ENCODE measurements at places on chromosomes 6 and 20.
A peak's percentile ranks its signal among the peaks of the same experiment; 100 is the strongest.

GRCh38 chr20:59145924-59146779 lies 17.5 kb upstream of the ZNF831 start:
- no peak for DNase-seq

DNA sequence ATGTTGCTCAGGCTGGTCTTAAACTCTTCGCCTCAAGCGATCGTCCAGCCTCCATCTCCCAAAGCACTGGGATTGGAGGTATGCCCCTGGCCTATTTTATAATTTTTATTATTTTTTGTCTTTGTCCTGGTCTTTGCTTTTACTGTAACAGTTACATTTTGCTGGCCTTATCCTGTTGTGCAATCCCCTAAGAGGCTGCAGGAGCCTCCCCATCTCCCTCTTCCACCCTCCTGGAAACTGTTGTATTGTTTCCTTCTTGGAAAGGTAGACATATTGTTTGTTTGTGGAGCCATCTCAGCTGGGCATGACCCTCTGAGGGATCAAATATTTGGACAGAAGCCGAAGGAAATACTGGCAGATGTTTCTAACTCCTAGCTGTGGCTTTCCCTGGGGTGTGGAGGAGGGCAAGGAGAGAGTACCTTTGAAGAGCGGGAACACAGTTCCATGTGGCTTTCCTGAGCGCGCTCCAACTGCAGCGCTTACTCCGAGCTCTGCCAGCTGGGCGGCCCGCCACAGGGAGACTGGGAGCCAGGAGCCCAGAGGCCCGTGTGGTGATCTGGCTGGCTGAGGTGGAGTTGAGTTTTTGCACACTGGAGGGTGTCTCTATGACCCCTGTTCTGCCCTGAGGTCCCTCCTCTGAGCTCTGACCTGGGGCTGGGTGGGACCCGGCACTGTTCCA lies 4.9 kb downstream of the MAPK13 start:
- DNase-seq = no peak

DNA sequence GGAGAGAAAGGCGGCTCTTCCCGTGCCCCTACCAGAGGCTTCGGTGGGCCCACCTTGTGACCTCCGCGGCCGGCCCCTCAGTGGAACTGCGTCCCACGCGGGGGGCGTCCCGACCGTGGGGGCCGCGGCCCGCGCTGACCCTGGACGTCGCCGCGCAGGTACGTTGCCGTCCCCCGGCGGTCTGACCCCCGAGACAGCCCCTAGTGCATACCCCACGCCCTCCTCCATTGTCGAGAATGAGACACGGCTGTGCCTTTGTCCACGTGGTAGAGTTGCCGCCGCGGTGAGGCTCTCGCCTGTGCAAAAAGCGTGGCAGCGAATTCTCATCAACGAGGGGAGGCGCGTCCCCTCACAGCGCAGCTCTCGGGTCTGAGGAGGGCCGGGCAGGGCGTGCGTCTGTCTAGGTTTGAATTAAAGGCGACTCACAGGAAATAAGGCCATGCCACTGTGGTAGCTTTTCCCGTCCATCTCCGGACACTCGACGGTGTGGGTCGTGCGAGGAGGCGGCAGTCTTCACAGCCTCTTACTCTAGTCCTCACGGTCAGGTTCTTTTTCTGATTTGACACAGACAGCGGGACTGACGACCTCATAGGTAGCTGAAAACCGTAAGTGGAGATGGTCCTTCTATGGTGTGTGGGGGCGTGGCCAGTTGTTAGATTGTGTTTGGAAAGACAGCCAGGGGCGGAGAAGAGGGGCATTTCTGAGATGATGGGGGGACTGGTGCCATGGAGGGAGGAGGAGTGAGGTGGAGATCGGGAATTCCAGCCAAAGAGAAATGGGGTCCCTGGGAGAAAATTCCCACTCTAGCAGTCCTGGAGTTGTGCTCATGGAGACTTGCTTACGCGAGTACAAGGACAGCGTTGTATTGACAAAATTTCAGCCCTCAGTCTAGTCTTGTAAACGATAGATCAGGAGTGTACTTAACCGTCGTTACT lies 580 bp downstream of the NXT1 start:
- peak; percentile 76 for DNase-seq

GRCh38 chr20:9202420-9203080 lies 133.7 kb downstream of the PLCB4 start:
- peak; percentile 34 for DNase-seq

DNA sequence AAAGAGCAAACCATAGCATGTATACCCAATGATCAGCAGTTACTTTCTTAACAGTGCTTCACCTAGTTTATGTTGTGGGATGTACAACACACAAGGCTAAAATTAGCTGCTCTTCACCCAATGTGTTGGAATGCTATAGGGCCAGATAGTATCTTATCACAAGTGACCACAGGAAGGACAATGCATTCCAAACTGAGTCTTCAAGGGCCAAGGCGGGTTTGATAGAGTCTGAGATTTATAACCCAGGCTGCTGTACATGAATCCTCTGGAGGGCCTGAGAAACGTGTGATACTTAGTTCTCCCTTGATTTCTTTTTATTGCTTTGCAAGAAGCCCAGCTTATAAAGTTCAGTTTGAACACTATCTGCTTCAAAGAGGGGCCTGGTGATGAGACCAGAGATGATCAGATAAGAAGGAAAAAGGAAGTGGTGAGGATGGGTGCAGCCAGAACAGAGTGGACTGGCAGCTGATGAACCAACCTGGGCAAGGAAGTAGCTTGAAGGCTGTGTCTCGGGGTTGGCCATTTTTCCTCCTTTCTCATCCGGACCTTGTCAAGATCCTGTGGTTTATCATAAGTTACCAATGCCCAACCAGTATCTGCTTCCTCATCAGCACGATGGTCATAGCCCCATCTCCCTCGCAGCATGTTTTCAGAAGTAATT lies 62.2 kb upstream of the BMP2 start:
- DNase-seq = no peak

Data from mucosa of descending colon (tissue), 3 donors.